ENCODE measurements at places on chromosomes 6 and 20.
A peak's percentile ranks its signal among the peaks of the same experiment; 100 is the strongest.

GRCh38 chr6:119308048-119308570, 41.5 kb downstream of the MAN1A1 start:
- DNase-seq, result no peak

- DNase-seq, result peak; percentile 76
These were observed 7.1 kb upstream of the CAPN11 start for GRCh38 chr6:44151348-44152108.

DNA sequence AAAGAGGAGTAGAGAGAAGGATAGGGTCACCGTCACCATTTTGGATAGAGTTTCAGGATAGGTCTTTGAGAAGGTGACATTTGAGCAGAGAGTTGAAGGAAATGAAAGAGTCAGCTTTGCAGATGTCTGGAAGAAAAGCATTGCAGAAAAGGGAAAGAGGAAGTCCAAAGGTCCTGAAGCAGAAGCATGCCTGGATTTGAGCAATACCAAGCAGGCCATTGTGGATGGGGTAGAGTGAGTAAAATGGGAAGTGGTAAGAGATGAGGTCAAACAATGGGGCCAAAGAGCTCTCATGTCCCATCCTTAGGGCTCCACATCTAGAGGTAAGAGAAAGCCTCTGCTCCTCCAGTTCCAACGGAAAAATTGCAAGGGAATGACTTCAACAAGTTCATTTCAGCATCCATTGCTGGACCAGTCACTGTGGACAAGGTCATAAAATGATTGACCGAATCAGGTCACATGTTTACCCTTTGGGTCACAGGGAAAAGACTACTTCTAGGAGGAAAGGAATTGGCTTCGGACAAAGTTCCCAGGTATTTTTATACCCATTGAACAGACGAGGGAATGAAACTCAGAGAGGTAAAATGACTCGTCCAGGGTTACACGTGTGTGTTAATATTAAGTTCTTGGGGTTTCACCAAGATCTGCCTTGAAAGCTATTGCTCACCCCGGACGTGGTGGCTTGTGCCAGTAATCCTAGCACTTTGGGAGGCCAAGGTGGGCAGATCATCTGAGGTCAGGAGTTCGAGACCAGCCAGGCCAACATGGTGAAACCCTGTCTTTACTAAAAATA, 6.6 kb upstream of the SAMHD1 start:
- DNase-seq, result no peak

- no peak for DNase-seq
These were observed 282.9 kb upstream of the RNF217 start for GRCh38 chr6:124679387-124679786.

- no peak for DNase-seq
These were observed 333.8 kb downstream of the PKHD1 start for GRCh38 chr6:51753635-51754034.

DNA sequence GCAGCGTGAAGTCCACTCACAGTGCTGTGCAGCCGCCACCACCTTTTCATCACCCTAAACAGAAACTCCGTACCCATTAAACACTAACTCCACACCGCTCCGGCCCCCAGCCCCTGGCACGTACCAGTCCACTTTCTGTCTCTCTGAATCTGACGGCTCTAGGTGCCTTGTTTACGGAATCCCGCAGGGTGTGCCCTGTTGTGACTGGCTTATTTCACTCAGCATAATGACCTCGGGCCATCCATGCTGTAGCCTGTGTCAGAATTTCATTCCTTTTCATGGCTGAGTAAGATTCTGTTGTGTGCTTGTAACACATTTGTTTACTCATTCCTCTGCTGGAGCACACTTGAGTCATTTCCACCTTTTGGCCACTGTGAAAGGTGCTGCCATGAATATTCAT, 18.0 kb downstream of the TCFL5 start:
- DNase-seq, result no peak
